ENCODE measurements at places on chromosomes 3 and 15. TPM values are rescaled to one million over a fixed set of nuclear protein-coding genes. Genes with fewer than 3 reads are reported as not detected.
A peak's percentile ranks its signal among the peaks of the same experiment; 100 is the strongest.

DNA sequence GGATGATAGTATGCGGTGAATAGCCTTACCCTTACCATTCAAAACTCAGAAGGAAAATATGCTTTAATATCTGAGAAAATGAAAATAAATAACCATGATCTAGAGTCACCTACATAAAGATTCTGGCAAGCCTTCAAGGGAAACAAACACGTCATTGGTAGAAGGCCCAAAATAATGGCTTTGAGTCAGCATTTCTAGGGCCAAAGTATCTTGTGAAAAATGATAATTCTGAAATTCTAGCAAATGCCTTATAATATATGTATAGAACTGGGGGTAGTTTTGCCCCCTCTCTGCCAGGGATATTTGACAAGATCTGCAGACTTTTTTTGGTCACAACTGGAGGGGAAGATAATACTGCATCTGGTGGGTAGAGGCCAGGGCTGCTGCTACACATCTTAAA lies 15.4 kb downstream of the PLSCR1 start:
- no peaks in the 10 kb centered on the region for H3K27me3 ChIP-seq
- peak overlapping the region; percentile 9 for H3K27ac ChIP-seq
- H3K4me1 ChIP-seq = peaks cover 24% of the 10 kb centered on the region
- peaks cover 53% of the 10 kb centered on the region for H3K36me3 ChIP-seq
- no peak for DNase-seq

GRCh38 chr3:46463120-46463867 lies 1.4 kb downstream of the LTF start:
- no peak overlapping the region for H3K27ac ChIP-seq
- no peak for DNase-seq
- H3K4me1 ChIP-seq = peaks cover 2% of the 10 kb centered on the region
- peaks cover 69% of the 10 kb centered on the region for H3K27me3 ChIP-seq
- no peaks in the 10 kb centered on the region for H3K36me3 ChIP-seq

- DNase-seq = no peak
- H3K36me3 ChIP-seq = peaks cover 55% of the 10 kb centered on the region
- no peak overlapping the region for H3K27ac ChIP-seq
- H3K4me1 ChIP-seq = peaks cover 57% of the 10 kb centered on the region
- H3K4me3 ChIP-seq = no peak overlapping the region
- no peaks in the 10 kb centered on the region for H3K27me3 ChIP-seq
These were observed 63.4 kb downstream of the CBLB start for GRCh38 chr3:105805404-105805803.

GRCh38 chr3:58154626-58155449 lies 55.9 kb downstream of the DNASE1L3 start:
- H3K36me3 ChIP-seq = no peaks in the 10 kb centered on the region
- H3K27me3 ChIP-seq = no peaks in the 10 kb centered on the region
- no peak for DNase-seq

- H3K36me3 ChIP-seq = peaks cover 3% of the 10 kb centered on the region
- no peak overlapping the region for H3K27ac ChIP-seq
- DNase-seq = no peak
- no peak overlapping the region for H3K4me3 ChIP-seq
- no peaks in the 10 kb centered on the region for H3K4me1 ChIP-seq
- no peaks in the 10 kb centered on the region for H3K27me3 ChIP-seq
These were observed 46.7 kb downstream of the MESD start for GRCh38 chr15:80942746-80943565.

DNA sequence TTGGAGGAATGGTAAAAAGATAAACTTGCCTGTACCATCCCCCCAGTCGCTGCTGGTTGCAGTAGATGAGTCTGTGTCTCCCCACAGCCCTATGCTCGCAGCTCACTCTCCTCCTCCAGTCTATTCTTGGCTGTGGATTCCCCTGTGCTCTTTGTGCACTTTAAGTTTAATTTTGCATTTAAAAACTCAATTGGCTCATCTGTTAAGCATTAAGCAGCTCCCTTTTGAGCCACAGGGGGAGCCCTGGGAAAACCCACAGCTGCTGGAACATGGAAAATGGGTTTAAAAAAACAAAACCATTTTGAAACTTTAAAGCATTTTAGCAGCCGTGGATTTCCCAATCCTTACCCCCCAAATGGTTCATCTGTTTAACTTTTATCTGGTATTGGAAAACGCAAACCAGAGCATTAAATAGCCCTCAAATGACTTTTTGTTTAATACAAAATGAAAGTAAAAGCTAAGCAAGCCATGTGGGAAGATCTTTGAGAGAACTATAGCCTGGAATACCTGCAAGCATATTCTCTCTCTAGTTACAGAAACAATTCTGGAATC lies 536.9 kb downstream of the ZIC1 start:
- H3K27ac ChIP-seq = no peak overlapping the region
- no peak overlapping the region for H3K4me3 ChIP-seq
- no peaks in the 10 kb centered on the region for H3K36me3 ChIP-seq
- H3K4me1 ChIP-seq = no peaks in the 10 kb centered on the region
- H3K27me3 ChIP-seq = no peaks in the 10 kb centered on the region

DNA sequence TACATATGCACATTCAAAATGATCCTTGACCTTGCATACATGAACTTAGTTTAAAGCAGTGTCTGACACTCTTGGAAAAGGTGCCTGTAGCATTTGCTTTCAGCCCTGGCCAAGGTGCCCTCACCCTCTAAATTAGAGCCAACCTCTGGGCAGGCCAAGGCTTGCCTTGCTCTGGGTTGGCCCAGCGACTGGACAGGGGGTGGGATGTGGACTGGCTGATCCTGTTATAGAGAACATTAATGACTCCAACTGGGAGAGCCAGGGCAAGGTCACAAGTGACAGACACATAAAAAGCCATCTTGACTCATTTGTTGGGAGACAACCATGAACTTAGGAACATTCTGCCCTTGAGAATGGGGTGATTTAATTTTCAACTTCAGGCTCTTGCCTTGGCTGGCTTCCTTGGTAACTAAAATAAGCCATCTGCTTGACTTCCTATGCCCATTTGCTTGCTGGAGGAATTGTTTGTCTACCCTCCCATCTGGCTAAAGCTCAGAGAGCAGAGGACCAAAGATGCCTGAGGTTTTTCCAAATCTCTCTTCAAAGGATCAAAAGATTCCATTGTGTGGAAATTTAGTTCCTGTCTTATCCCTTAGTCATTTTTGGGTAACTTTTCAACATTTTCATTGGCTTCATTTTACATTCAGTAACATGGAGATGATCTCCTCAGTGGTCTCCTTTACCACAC lies 403.7 kb downstream of the SOX2 start:
- no peak overlapping the region for H3K27ac ChIP-seq
- no peak overlapping the region for H3K4me3 ChIP-seq
- H3K36me3 ChIP-seq = no peaks in the 10 kb centered on the region
- no peak for DNase-seq
- H3K4me1 ChIP-seq = no peaks in the 10 kb centered on the region

DNA sequence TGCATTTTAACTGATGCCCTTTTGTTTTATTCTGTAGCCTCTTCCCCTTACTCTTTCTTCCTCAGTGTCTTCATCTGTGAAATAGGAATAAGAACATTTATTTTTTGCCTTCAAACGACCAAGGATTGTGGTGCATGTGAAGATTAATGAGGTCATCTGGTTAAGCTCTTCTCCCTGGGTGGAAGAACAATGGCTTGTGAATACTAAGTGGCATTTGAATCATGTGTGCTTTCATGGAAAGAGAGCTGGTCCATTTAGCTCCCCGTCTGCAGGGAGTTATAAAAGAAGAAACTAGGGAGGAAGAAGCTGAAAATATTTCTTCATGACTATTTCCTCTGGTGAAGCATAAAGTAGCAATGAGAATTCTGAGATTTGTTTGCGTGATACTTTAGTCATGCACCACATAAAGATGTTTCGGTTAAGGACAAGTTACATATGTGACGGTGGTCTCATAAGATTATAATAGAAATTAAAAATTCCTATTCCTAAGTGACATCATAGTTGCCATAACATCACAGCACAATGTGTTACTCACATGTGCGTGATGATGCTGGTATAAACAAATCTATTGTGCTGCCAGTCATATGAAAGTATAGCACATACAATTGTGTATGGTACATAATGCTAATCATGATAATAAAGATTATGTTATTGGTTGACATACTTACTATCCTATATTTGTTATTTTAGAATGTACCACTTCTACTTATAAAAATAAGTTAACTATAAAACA lies 374.3 kb downstream of the RBMS3 start:
- H3K27me3 ChIP-seq = no peaks in the 10 kb centered on the region
- H3K36me3 ChIP-seq = no peaks in the 10 kb centered on the region

The NTRK3 gene
- not detected for total RNA-seq

DNA sequence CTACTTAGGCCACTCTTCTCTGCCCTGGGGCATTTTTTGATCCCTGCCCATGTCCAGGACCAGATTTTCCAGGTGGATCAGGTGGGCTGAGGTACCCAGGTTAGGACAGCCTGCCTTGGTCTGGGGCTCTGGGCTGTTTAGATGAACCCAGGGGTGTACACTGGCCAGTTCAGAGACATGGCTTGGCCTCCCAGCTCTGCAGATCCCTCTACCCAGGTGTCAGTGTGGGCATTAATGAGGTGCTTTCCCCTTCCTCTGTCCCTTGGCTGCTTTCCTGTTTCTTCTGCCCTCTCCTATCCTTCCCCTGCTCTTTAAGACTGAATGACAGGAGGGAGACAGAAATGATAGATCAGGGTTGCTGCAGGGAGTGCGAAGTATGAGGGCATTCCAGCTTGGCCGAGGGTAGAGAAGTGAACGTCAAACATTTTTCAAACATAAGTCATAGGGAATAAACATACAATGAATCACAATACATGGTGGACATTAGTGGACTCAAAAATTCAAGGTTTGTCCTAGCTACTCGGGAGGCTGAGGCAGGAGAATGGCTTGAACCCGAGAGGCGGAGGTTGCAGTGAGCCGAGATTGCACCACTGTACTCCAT lies 30.5 kb downstream of the RTP1 start:
- peaks cover 2% of the 10 kb centered on the region for H3K4me1 ChIP-seq
- no peaks in the 10 kb centered on the region for H3K27me3 ChIP-seq
- no peaks in the 10 kb centered on the region for H3K36me3 ChIP-seq

GRCh38 chr3:145807990-145808389 lies 353.0 kb downstream of the PLOD2 start:
- no peaks in the 10 kb centered on the region for H3K36me3 ChIP-seq
- no peak for DNase-seq
- H3K4me1 ChIP-seq = no peaks in the 10 kb centered on the region
- no peaks in the 10 kb centered on the region for H3K27me3 ChIP-seq
- H3K4me3 ChIP-seq = no peak overlapping the region
- H3K27ac ChIP-seq = no peak overlapping the region

The STRIT1 gene
- total RNA-seq = not detected

GRCh38 chr15:35319354-35319753 lies 226.6 kb downstream of the DPH6 start:
- H3K36me3 ChIP-seq = no peaks in the 10 kb centered on the region
- H3K4me3 ChIP-seq = no peak overlapping the region
- H3K4me1 ChIP-seq = no peaks in the 10 kb centered on the region
- no peak overlapping the region for H3K27ac ChIP-seq
- DNase-seq = no peak

DNA sequence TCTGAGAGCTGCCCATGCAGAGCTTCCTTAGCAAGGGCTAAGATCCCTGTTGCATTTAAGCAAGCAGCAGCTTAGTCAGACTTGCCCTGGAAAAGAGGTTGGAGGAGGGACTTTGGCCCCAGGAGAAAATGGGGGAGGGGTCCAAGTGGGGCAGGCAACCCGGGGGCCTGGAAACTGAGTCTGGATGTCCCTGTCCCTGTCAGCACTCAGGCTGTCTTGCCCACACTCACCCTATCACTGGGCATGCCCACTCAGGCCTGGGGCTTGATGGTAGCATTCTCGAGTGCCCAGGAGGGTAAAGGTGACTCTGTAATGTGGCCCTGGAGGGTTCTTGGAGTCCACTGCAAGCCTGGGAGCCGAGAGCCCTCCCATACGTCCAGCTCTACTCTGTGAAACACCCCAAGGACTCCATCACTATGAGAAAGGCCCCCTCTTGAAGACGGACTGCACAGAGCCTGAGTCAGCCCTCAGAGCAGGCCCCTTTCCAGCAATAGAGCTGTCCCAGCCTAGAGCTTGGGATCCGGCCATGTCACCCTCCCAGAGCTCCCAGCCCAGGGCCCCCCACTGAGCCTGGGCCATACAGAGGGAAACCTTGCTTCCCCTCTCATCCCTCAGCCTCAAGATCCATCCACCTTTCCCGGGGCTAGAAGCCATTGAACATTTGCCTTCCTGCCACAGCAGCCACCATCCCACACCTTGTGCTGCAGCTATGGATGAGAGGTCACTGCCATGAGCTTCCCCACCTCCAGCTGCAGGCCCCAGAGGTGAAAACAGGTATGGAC lies 13.4 kb downstream of the MYL3 start:
- H3K27me3 ChIP-seq = no peaks in the 10 kb centered on the region
- no peak overlapping the region for H3K27ac ChIP-seq
- H3K4me3 ChIP-seq = no peak overlapping the region
- DNase-seq = no peak

GRCh38 chr3:37862219-37862902 lies 681 bp downstream of the CTDSPL start:
- peaks cover 28% of the 10 kb centered on the region for H3K27me3 ChIP-seq
- H3K36me3 ChIP-seq = no peaks in the 10 kb centered on the region
- peak overlapping the region; percentile 71 for H3K4me3 ChIP-seq
- peaks cover 20% of the 10 kb centered on the region for H3K4me1 ChIP-seq
- peak; percentile 12 for DNase-seq
- no peak overlapping the region for H3K27ac ChIP-seq

DNA sequence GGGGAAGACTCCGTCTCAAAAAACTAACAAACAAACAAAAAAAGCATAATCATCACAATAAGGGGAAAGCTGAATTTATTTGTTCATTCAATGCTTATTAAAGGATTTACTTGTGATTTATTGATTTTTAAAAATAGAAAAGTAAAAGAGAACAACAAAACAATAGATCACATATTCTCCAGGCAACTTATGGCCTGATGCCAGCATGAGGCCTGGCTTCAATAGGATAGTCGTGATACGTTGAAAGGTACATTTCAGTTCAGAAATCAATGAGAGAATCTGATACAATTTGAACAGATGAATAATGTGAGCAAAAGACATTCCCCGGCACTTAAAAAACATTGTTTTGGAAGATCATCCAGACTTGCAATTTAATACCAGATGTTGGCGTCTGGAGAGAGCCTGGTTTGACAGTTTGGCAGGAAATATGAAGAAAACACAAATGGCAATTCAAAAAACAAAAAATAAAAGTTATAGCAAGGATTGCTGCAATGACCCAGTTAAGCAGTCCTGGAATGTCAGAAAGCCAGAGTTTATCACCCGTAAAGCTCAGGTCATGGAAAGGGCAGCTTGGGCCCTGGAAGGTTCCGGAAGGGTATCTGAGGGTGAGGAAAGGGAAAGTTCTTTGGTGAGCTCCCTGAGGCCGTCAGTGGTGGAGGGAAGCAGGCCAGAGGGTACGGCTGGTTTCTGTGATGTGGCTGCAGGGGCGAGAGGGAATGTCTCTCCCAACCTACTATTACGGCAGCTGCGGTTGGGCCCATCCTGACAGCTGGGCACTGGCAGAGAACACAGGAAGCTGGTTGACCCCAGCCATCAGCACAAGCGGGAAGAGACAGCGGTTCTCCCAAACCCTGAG lies 230.2 kb upstream of the HES1 start:
- H3K27ac ChIP-seq = no peak overlapping the region
- no peaks in the 10 kb centered on the region for H3K27me3 ChIP-seq
- H3K4me1 ChIP-seq = peaks cover 9% of the 10 kb centered on the region
- H3K36me3 ChIP-seq = no peaks in the 10 kb centered on the region
- no peak for DNase-seq

GRCh38 chr3:38548154-38548931 lies 52.2 kb downstream of the EXOG start:
- peaks cover 4% of the 10 kb centered on the region for H3K4me1 ChIP-seq
- no peak overlapping the region for H3K27ac ChIP-seq
- H3K36me3 ChIP-seq = no peaks in the 10 kb centered on the region
- DNase-seq = no peak
- peaks cover 2% of the 10 kb centered on the region for H3K27me3 ChIP-seq

The ATP13A5 gene
- total RNA-seq = not detected

- H3K27ac ChIP-seq = no peak overlapping the region
- no peak overlapping the region for H3K4me3 ChIP-seq
- no peak for DNase-seq
- no peaks in the 10 kb centered on the region for H3K27me3 ChIP-seq
- peaks cover 79% of the 10 kb centered on the region for H3K36me3 ChIP-seq
These were observed 48.9 kb downstream of the STT3B start for GRCh38 chr3:31581660-31582059.

The GNAT1 gene
- not detected for total RNA-seq

All from activated CD4-positive, alpha-beta T cell treated with anti-CD3 and anti-CD28 coated beads, Interleukin-2, amount 10 ng/mL, durations not matched to agents 7 days and 5 days (primary cell).